ENCODE measurements at places on chromosomes 7 and 10. TPM values are rescaled to one million over a fixed set of nuclear protein-coding genes. Genes with fewer than 3 reads are reported as not detected.
A peak's percentile ranks its signal among the peaks of the same experiment; 100 is the strongest.

DNA sequence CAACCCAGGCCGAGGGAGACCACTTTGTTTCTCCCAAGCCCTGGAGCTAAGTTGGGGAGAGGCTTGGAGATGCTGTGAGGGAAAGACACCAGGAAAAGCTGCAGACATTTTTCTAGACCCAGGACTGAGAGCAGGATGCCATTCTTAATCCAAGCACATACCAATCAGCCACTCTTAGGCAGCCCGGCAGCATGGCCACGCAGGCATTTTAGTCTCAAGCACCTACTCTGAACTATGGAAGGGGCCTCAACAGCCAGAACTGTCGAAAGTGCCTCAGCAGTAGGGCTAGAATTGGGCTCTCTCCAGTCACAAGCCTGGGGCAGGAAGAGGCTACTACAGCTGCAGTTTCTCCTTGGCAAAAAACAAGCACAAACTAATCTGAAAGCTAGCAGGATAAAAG is 57.8 kb downstream of the GCC1 start:
- no peak overlapping the region for H3K27ac ChIP-seq
- no peaks in the 10 kb centered on the region for H3K4me1 ChIP-seq
- no peaks in the 10 kb centered on the region for H3K36me3 ChIP-seq
- no peak for DNase-seq

- peaks cover 54% of the 10 kb centered on the region for H3K4me1 ChIP-seq
- no peak overlapping the region for H3K4me3 ChIP-seq
- H3K27ac ChIP-seq: no peak overlapping the region
- DNase-seq: no peak
Observed at GRCh38 chr10:70337201-70337651, 45.2 kb downstream of the LRRC20 start.

DNA sequence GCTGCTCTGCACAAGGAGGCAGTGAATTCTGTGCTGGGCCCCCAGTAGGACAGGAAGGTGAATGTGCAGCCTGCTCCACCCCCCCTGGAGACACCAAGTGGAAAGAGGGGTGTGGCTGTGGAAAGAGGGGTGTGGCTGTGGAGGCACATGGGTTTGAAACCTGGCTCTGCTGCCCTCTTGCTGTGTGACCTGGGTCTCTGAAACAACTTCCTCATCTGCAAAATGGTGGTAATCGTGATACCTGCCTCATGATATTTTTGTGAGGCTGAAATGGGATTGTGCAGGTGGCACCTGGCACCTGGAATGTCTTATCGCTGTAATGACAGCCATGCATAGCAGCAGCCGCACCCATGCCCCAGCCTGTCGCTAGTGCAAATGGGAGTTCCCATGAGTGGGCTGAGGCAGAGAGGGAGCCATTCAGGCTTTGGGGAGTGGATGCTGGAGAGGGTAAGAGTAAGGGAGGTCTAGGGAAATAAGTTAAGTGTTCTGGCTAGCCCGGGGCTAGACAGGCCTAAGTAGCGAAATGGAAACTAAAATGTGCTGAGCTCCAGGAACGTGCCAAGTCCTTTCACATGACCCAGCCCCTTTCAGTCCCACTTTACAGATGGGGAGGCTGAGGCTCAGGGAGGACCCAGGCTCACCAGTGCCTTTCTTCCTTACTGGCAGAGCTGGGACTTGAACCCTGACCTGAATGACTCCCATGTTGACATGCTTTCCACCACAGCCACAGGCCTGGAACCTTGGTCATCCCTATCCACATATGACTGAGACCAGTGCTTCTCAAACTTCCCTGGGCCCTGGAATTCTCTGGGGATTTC is 35.0 kb downstream of the C10orf105 start:
- no peak overlapping the region for H3K4me3 ChIP-seq
- H3K36me3 ChIP-seq: no peaks in the 10 kb centered on the region
- peak; percentile 44 for DNase-seq
- no peaks in the 10 kb centered on the region for H3K27me3 ChIP-seq

- no peak overlapping the region for H3K27ac ChIP-seq
- no peaks in the 10 kb centered on the region for H3K36me3 ChIP-seq
- H3K27me3 ChIP-seq: no peaks in the 10 kb centered on the region
Observed at GRCh38 chr7:111137296-111138192, 46.6 kb downstream of the LRRN3 start.

- H3K4me1 ChIP-seq: no peaks in the 10 kb centered on the region
- no peak for DNase-seq
- H3K27ac ChIP-seq: no peak overlapping the region
Observed at GRCh38 chr10:33352175-33352574, 17.7 kb upstream of the NRP1 start.

GRCh38 chr10:7314170-7314569 is 96.7 kb downstream of the SFMBT2 start:
- no peaks in the 10 kb centered on the region for H3K36me3 ChIP-seq
- DNase-seq: no peak
- no peak overlapping the region for H3K4me3 ChIP-seq
- H3K27ac ChIP-seq: no peak overlapping the region
- H3K4me1 ChIP-seq: peaks cover 8% of the 10 kb centered on the region
- no peaks in the 10 kb centered on the region for H3K27me3 ChIP-seq

- no peak overlapping the region for H3K27ac ChIP-seq
- no peak for DNase-seq
- no peaks in the 10 kb centered on the region for H3K36me3 ChIP-seq
- no peaks in the 10 kb centered on the region for H3K4me1 ChIP-seq
- H3K4me3 ChIP-seq: no peak overlapping the region
- no peaks in the 10 kb centered on the region for H3K27me3 ChIP-seq
Observed at GRCh38 chr7:137084607-137085380, 216.3 kb downstream of the CHRM2 start.

- H3K4me1 ChIP-seq: no peaks in the 10 kb centered on the region
- H3K27me3 ChIP-seq: no peaks in the 10 kb centered on the region
- no peaks in the 10 kb centered on the region for H3K36me3 ChIP-seq
- H3K27ac ChIP-seq: no peak overlapping the region
- no peak overlapping the region for H3K4me3 ChIP-seq
Observed at GRCh38 chr10:8365935-8366911, 311.7 kb downstream of the GATA3 start.

- H3K4me1 ChIP-seq: no peaks in the 10 kb centered on the region
- H3K4me3 ChIP-seq: no peak overlapping the region
- DNase-seq: no peak
- no peak overlapping the region for H3K27ac ChIP-seq
- H3K36me3 ChIP-seq: no peaks in the 10 kb centered on the region
Observed at GRCh38 chr7:100791881-100792666, 35.2 kb downstream of the EPHB4 start.

- no peak for DNase-seq
- no peaks in the 10 kb centered on the region for H3K4me1 ChIP-seq
- H3K4me3 ChIP-seq: no peak overlapping the region
- no peaks in the 10 kb centered on the region for H3K27me3 ChIP-seq
Observed at GRCh38 chr7:29485339-29486190, 78.1 kb upstream of the PRR15 start.

- no peaks in the 10 kb centered on the region for H3K27me3 ChIP-seq
- H3K36me3 ChIP-seq: no peaks in the 10 kb centered on the region
- no peak overlapping the region for H3K27ac ChIP-seq
- no peaks in the 10 kb centered on the region for H3K4me1 ChIP-seq
Observed at GRCh38 chr10:47253651-47254375, 46.2 kb upstream of the GDF10 start.

DNA sequence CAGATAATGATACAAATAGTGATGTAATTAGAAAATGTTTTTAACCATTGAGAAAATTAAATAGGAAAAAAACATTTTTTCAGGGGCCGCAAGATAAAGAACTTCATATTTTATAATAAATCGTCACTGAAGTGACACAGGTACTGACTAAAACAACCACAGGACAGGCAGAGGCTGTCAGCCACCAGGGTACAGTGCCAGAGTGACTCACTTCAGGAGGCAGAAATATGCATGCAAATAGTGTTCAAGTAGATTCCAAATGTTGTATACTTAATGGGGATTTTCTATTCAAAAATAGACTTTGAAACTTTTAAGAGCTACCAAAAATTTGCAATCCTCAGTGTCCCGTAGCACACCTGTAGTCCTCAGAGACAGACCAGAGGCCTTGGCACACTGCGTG is 68.6 kb downstream of the FRMPD2 start:
- no peaks in the 10 kb centered on the region for H3K4me1 ChIP-seq
- no peaks in the 10 kb centered on the region for H3K36me3 ChIP-seq
- H3K4me3 ChIP-seq: no peak overlapping the region
- H3K27ac ChIP-seq: no peak overlapping the region
- DNase-seq: no peak
- H3K27me3 ChIP-seq: peaks cover 2% of the 10 kb centered on the region

DNA sequence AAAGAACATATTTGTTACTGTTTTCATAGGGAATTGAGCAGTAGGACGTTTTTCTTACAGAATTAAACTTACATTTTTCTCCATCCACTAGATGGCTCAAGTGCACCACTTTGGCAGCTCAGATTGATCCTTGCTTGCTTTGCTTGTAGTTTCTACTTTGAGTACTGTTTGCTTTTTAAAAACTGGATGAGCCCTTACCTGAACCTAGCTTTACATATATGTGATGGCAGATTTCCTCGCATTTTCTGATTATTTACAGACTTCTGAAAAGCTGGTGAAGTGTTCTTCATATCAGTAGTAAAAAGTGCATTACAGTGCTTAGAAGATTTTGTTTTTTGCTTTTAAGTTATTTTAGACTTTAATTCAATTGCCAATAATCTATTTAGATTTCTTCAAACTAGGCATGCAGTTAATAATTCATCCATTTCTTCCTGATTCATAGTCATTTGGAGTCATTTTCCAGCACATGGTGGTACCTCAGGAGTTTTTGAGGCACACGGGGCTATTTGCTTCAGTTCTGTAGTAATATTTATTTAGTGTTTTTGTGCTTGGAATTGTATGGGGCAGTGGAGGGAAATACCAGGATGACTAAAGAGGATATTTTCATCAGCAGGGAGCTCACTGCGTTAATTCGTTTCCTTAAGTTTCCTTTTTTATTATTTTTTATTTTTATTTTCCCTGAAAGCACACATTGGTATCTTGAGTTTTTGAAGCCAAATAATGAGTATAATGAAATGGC is 57.3 kb downstream of the MAPK8 start:
- no peak overlapping the region for H3K27ac ChIP-seq
- H3K27me3 ChIP-seq: no peaks in the 10 kb centered on the region
- H3K4me1 ChIP-seq: peaks cover 45% of the 10 kb centered on the region
- peak; percentile 12 for DNase-seq

DNA sequence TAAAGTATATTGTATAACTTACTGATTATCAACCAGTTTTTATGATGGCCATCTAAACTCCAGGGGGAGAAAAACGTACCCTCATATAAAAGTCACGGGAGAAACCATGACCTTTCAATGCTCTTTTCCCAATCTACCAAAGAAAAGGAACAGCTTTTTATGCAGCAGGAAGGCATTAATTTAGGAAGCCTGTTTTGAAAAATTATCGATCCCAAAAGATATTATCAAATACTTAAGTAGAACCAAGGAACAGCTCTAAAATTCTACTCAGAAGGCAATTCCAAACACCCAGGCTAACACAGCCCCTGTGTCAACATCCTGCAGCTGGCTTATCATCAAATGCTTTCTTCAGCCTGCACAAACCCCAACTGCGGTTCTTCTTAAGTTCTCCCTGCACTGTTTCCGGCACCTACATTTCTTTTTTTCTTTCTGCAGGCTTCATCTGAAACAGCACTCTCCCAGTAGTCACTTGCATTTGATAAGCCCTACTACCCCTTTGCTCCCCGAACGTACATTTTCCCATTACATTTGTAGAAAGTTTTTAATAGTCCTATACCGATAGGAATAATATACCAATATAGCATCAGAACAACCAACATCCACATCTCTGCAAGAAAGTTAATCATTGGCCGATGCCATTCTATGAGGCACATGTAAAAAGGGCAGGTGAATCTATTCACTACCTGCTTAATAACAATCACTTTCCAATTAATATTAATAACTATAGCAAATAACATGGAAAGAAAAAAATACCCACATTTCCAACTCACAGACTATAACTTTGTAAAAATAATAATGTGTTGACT is 47.9 kb downstream of the PIP4K2A start:
- H3K4me3 ChIP-seq: no peak overlapping the region
- no peaks in the 10 kb centered on the region for H3K36me3 ChIP-seq
- no peaks in the 10 kb centered on the region for H3K4me1 ChIP-seq
- no peak overlapping the region for H3K27ac ChIP-seq
- H3K27me3 ChIP-seq: no peaks in the 10 kb centered on the region

- peaks cover 11% of the 10 kb centered on the region for H3K4me1 ChIP-seq
- DNase-seq: no peak
- H3K36me3 ChIP-seq: no peaks in the 10 kb centered on the region
- H3K27me3 ChIP-seq: no peaks in the 10 kb centered on the region
Observed at GRCh38 chr10:91088300-91089140, 131.9 kb upstream of the PCGF5 start.

- no peak for DNase-seq
- no peaks in the 10 kb centered on the region for H3K4me1 ChIP-seq
- no peak overlapping the region for H3K27ac ChIP-seq
- H3K36me3 ChIP-seq: no peaks in the 10 kb centered on the region
- no peak overlapping the region for H3K4me3 ChIP-seq
- no peaks in the 10 kb centered on the region for H3K27me3 ChIP-seq
Observed at GRCh38 chr10:25689346-25690100, 244.5 kb upstream of the MYO3A start.

The CYP2C19 gene
- total RNA-seq: not detected

The KBTBD2 gene
- 27.7 TPM for total RNA-seq

The CXCL12 gene
- total RNA-seq: 47.6 TPM

The AZGP1 gene
- 0.50 TPM for total RNA-seq

The SLC26A4 gene
- total RNA-seq: 0.34 TPM

The SPDYE5 gene
- not detected for total RNA-seq

The GARIN1A gene
- 3.3 TPM for total RNA-seq

The RAMP3 gene
- total RNA-seq: 12.1 TPM

The SPDYE2 gene
- not detected for total RNA-seq

The PPP1R9A gene
- total RNA-seq: 18.6 TPM

Data from psoas muscle (tissue), 8 donors.